ENCODE measurements at places on chromosomes 16 and 17.

DNA sequence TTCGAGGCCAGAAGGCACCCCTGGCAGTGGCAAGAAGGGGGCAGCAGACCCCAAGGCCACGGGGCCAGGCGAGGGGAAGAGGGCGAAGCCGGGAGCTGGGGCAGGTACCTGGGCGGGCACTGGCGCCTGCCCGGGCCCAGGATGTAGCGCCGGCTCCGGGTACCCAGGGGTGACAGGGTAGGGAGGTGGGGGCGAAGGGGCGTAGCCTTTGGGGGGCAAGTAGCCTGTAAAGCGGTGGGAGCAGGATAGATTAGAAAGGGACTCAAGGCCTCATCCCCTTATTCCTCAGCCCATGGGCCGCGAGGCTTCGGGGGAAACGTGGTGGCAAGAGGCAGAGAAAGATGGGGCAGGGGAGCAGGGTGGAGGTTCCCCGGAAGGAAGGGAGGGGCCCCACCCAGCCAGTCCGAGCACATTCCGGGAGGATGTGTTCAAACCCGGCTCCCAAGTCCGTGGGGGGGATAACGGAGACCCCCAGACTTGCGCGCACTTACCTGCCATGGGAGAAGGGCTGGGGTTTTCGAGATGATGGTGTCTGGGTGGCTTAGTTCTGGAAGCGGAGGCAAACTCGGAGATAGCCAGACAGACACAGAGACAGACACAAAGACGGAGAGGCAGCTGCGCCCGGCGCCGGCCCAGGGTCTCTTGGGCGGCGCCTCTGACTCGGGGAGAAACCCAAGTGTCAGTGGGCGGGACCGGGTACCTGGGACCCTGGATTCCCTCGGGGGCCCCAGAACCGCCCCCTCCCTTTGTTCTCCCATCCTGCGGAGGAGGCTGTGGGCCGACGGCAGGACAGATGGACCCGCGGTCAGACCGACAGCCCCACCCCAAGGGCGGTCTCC, 493 bp downstream of the PLSCR3 start:
- DNase-seq = no peak

DNA sequence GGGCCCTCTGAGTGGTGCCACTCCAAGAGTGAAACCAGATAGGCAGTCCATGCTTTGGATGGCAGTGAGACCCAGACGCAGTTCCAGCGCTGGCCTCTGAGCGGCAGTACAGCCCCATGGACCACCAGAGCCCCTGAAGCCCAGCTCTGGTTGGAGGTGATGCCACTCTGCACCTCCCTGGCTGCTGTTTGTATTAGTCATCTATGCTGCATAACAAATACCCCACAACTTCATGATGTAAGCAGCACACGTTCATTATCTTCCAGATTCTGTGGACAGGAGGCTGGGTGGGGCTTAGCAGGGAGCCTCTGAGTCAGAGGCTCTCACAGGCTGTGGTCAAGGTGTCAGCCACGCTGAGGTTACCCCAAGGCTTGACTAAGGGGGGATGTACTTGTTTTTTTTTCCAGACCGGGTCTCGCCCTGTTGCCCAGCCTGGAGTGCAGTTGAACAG, 5.1 kb upstream of the NME4 start:
- no peak for DNase-seq

DNA sequence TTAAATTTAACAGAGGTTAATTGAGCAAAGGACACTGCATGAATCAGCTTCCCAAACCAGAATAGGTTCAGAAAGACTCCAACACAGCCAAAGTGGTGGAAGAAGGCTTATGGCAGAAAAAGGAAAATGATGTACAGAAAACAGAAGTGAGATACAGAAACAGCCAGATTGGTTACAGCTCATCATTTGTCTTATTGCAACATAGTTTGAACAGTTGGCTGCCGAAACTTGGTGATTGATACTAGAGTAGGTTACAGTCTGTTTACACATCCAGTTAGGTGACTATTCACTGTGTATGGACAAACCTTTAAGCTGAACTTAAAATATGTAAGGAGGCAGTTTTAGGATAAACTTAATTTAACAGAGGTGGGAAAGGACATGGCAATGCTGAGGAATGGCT, 18.3 kb downstream of the TMEM100 start:
- DNase-seq = no peak

DNA sequence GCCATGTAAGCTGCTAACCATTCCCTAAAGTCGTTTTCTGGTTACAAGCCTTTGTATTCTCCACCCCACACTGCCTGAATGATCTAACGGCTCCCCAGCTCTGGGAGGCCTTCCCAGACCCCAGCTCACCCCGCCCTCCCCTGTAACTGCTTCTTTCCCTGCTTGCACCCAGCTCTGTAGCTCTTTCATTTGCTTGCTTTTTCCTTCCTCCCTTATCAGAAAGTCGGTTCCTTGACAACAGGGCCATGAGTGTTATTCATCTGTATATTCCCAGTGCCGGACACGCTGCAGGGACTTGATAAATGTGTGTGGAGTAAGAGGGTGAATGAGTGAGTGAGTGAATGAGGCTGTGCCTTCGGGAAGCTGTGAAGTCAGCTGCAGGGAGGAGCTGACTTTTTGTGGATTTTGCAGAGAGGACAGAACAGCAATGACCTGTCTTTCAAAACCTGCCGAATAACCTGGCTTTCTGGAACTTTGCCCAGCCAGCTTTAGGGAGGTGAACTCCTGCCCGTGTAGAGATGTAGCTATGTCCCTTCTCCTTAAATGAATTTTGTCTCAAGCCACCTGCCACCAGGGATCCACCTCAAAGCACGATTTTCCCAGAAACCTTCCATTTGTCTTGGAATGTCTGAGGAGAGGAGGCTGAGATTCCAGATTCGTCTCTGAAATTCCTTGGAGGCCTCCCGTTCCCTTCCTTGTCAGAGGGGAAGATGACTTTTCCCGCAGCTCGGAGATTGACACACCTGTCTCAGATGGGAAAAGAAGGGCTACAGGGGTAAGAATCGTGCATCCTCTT, 20.0 kb upstream of the CACNG4 start:
- DNase-seq = no peak

DNA sequence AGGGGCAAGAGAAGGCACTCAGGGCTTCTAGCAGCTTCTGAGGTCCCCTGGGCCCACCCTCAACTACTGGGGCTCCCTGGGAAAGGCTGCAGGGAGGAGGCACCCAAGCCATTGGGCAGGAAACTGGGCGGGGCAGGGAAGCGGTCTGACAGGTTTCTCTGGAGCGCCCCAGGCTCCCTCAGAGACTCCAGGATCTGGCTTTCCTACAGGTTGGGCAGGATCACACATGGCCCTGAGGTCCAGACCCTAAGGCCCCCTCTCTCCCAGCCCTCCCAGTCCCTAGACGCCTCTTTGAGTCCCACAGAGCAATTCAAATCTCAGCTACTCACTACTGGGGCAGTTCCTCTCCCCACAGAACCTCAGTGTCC, 14.3 kb downstream of the JUP start:
- DNase-seq = no peak
